ENCODE measurements at places on chromosomes 16 and 17.

- DNase-seq = no peak
These were observed 3.5 kb downstream of the ICAM2 start for GRCh38 chr17:64016974-64017373.

DNA sequence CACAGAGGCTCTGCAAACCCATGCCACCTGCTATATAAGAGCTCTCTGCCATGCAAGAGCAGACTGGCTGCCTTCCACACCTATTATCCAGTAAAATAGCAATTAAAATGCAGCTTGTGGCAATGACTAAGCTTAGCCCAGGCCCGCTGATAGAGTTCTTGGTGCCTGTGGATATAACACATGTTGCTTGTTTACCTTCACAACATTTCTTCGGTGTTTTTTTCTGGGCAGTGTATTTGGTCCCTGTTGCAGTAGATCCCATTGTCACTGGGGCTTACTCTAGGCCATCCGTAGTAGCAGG lies 63.5 kb downstream of the SPECC1 start:
- no peak for DNase-seq

DNA sequence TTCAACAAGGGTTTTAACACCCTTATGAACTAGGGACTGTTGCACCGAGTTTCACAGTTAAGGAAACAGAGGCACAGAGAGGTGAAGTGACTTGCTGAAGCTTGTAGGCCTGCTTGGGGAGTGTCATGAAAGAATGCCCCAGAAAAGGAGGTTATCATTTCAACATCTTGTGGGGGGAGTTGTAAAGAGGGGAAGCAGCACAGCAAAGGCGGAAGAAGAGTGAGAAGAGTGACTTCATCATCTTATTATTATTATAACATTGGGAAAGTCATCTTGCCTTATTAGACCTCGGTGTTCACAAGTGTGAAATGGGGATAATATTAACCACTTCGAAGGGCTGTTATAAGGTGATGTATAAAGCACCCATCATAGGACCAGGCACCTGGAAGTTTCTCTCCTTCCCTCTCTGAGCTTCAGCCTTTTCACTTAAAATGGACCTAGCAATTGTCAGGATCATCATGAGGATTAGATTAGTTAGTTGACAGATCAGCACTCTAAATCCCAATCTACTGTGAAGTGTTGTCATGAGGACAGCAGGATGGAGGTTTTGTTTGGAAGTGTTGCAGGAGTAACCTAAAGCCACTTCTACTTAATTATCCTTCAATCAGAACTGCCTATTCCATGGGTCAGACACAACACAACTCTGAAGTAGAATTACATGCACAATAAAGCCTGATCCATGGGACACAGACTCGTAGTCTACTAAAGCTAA lies 2.3 kb downstream of the CCL4 start:
- no peak for DNase-seq

DNA sequence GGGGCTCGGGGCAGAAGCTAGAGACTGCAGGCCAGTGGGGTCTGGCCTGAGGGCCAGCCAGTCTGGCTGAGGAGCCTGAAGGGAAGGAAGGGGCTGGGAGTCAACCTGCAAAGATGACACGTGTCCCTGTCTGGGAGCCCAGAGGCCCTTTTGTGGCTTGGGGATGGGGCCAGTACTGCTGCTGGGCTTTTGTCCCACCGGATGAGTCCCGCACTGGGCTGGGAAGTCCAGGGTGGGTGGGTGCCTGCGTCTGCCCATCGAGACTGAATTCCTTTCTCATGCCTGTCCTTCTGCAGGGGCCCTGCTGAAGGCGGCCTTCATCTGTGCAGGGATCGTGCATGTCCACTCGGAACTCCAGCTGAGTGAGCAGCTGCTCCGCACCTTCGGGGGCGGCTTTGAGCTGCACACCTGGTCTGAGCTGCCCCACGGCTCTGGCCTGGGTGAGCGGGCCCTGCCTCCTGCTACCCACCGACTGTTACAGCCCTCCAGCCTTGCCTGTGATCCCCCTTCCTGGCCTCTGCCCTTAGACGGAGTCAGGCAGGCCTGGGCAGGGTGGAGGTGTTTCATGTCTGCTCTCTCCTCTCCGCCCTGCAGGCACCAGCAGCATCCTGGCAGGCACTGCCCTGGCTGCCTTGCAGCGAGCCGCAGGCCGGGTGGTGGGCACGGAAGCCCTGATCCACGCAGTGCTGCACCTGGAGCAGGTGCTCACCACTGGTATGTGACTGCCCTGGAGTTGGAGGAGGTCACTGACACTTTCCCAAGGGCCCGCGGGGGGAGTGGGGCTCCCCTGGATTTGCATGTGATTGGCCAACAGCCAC lies 20.9 kb downstream of the FCSK start:
- no peak for DNase-seq

DNA sequence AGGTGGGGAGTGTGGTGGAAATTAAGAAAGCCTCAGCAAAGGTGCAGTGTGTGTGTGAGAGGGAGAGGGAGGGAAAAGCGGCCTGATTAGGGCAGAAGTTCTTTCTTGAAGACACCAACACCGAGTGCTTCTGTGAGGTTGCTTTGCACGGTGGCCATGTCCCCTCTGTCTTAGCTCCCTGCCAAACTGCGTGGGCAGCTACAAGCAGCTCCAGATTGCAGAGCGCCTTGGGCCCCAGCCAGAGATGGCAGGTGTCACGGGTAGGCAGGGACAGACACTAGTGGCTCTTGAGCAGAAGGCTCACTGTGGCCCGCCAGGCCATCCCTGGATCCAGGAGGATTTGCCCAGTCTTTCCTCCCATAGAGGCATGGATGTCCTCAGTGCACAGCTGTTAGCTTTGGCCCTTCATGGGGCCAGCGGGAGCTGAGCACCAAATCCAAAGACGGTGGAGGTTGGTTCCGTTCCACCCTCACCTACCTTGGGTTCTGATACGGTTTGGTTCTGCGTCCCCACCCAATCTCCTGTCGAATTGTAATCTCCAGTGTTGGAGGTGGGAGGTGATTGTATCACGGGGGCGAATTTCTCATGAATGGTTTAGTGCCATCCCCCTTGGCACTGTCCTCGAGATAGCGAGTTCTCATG lies 21.4 kb downstream of the KIAA0513 start:
- no peak for DNase-seq

DNA sequence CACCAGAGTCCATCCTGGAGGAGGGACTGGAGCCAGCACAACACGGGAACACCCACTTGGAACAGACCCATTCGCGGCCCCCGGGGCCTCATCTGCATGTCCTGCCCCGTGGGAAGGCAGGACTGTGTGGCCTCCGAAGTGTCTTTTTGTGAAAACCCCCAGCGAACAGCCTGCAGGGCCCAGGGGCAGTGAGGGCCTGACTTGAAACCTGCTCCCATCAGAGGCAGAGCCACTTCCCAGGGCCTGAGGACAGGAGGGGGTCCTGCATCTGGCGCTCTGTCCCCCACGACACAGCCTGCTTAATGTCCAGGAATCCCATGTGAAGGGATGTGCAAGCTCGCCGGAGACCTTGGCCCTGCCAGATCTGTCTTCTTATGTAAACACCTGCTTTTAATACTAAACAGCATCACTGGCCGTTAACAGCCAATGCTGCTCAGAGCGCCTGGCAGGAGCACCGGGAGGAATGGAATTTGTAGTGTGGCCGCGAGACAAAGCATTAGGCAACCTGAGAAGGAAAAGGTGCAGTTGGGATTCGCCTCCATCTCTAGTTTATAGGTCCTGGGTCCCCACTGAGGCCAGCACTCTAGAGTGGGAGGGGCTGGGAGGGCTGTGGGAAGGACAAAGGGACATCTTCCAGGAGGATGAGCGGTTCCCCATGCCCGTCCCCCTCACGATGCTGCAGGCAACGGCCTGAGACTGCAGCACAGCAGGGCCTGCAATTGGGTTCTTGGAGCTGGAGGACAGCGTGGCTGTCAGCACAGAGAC lies 9.6 kb upstream of the EVPL start:
- no peak for DNase-seq

DNA sequence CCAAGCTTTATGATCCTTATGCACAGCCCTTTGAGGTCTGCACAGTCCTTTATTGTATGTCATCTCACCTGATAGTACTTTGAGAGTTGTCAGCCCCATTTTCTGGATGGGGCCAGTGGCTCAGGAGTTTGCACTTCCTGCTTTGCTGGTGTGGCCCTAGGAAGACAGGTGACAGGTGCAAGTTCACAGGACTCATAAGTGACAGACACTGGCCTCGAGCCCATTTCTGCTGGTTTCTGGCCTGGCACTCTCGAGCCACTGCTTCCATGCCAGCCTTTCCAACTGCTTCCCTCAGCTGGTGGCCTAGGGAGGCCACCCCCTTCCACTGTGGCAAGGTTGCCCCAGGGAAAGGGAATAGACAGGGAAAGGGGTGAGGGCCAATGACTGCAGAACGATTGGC lies 84.4 kb upstream of the CCL1 start:
- no peak for DNase-seq

DNA sequence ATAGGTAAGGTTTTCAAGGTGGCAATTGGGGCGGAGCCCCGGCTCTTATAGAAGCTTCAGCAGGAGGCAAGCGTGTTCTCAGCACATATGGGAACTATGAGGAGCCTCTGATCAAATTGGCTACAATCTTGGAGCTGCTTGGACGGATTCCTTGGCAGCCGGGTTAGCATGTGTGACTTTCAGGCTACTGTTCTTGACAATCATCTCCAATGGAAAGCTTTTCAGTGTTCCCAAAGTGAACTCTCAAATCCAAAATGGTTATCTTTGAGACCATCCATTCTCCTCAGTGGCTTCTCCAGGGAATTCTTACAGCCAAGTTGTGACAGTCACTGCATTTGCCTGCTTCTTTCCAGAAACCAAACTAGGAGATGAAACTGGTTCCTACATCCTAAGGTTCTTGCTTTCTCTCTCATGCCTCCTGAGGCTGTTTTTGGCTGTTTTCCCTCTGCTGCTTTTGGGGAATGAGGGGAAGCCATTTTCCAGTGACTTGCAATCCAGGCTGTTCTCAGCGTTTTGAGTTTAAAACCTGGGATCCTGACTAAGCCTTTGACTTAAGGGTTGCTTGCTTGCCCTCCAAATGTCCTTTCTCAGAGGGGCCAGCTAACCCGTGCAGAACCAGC lies 10.9 kb downstream of the HAS3 start:
- DNase-seq = no peak

- no peak for DNase-seq
These were observed 5.2 kb downstream of the ZNF646 start for GRCh38 chr16:31079342-31079944.

GRCh38 chr16:87160234-87160636 lies 157.0 kb downstream of the C16orf95 start:
- DNase-seq = no peak

DNA sequence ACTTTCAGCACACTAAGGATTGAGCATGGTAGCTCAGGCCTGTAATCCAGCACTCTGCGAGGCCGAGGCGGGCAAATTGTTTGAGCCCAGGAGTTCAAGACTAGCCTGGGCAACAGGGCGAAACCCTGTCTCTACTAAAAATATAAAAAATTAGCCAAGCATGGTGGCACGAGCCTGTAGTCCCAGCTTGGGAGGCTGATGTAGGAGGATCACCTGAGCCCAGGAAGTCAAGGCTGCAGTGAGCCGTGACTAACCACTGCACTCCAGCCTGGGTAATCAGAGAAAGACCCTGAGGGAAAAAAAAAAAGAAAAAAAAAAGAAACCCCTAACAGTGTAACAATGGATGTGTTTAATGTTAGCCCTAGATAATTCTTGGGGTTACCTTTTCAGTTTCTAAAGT lies 24.0 kb downstream of the PARN start:
- no peak for DNase-seq

GRCh38 chr17:33055171-33055611 lies 63.5 kb downstream of the SPACA3 start:
- DNase-seq = no peak

- DNase-seq = no peak
These were observed 6.6 kb downstream of the KRT39 start for GRCh38 chr17:40960144-40960543.

DNA sequence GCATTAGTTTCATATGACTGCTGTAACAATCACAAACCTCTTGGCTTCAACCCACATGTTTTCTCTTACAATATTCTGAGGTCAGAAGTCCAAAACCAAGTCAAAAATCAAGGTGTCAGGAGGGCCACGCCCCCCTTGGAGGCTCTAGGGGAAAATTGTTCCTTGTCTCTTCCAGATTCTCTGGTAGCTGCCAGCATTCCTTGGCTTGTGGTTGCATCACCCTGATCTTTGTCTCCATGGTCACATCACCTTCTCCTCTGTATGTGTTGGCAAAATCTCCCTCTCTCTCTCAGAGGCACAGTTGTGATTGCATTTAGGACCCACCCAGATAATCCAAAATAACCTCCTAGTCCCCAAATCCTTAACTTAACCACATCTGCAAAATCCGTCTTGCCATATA lies 105.8 kb downstream of the GAS7 start:
- no peak for DNase-seq

GRCh38 chr17:73028299-73028755 lies 64.2 kb downstream of the SLC39A11 start:
- DNase-seq = no peak

DNA sequence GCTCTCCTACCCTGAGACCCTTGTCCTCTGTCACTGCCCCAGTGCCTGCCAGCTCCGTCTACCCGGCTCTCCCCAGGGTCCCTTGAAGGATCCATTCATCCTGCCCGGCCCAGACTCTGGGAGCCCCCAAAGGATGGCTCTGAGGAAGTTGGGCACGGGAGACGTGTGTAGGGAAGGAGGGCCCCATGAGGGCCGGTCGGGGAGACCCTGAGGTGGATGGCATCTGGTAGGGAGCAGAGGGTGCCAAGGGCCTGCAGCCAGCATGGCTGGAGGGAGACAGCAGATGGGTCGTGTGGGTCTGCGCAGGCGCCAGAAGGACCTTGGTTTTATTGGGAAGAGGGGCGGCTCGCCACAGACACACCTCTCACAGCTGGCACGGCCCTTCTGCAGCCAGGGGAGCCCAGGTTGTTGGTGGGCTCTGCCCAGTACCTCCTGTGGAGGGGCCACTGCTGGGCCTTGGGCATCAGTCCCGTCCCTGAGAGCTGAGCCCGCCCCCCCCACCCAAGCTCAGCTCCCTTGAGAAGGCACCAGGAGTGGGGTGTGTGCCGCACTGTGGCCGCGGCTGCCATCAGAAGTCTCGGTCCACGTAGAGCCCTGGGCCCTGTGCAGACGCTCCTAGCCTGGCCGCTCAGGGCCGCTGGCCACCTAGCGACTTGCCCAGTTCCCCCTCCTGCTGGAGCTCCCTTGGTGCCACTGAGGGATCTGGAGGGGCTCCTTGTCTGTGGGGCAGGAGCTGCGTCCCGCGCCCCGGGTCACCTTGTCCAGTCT lies 16.0 kb downstream of the KCTD5 start:
- no peak for DNase-seq

DNA sequence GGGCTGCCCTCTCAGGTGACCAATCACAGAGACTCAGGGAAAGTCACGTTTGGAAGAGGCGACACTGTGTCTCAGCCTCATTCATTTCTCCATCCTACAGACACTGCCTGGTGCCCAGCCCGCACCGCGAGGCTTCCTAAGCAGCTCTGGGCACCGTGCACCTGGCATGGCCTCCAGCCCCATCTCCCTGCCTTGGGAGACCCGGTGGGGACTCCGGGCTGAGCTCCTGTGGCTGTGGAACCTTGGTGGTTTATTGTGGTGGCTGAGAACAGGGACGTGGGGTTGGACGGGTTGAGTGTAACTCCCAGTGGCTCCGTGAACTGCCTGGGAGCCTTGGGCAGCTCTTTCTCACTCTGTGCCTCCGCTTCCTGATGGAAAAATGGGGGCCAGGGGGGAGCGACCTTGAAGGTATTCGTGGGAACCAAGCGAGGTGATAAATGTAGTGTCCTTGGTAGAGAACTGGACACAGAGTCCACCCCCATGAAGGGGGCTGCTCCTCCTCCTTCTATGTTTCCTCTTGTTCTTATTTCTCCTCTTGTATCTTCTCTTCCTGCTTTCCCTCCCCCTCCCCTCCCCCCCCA lies 215.4 kb downstream of the SEC14L1 start:
- peak; percentile 38 for DNase-seq

GRCh38 chr17:66858226-66859083 lies 23.5 kb downstream of the CACNG5 start:
- no peak for DNase-seq

GRCh38 chr16:81385031-81385756 lies 59.4 kb upstream of the CMIP start:
- DNase-seq = no peak

Measured in GM10248 (cell line).